ENCODE measurements at places on chromosomes 13 and 19.

DNA sequence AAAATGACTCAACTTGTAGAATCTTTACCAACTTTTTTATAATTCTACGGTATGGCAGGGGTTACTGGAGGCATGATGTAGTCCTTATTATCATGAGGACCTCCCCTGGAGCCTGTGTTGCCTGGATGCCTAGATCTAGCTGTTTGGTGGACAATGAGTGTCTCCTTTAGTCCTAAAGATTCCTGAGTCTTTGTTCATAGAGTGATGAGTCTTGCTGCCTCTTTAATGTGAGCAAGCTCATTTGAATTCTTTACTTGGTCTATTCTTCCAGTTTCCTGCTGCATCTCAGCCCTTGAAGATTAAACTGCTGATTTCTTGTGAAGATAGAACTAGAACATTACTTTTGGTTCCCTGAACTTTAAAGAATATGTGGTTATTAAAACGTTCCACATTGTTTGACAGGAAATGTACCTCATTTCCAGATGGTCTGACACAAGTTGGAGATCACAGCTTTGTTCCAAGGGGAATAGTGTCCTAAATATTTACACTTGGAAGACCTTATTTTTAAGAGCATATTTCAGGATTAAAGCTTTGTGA, 51.9 kb downstream of the SLAIN1 start:
- DNase-seq: no peak

GRCh38 chr19:39175564-39175963, 21.2 kb upstream of the NCCRP1 start:
- no peak for DNase-seq

DNA sequence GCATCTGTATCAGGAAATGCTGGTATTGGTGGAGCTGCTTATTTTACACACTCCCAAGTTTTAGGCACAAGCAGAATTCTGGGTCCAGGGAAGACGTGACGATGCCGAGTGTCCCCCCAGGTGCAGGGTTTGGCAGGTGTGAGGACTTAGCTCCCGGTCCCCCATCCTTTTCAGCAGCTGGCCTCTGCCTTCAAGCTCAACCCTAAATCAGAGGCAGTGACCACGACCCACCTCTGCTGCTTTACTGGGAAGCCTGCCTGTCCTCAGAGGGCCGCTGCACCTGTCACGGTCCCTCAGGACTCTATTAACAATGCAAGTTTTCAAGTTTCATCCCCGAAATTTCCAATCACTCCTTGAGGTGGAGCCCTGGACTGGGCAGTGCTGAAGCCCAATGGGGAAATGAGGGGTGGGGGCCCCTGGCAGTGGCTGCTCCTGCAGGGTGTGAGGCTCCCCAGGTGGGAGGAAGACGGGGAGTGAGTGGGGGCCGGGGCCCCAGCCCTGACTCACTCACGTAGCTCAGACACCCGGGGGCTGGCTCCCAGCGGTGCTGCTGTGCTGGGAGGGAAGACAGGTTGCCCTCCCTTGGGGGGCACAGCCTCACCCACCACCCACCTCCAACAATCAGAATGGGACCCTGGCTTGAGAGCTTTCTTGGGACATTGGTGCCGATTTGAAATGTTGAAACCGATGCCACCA, 92.6 kb upstream of the MCF2L start:
- DNase-seq: no peak

GRCh38 chr13:56349866-56350265, 790.9 kb upstream of the PRR20A start:
- DNase-seq: no peak

DNA sequence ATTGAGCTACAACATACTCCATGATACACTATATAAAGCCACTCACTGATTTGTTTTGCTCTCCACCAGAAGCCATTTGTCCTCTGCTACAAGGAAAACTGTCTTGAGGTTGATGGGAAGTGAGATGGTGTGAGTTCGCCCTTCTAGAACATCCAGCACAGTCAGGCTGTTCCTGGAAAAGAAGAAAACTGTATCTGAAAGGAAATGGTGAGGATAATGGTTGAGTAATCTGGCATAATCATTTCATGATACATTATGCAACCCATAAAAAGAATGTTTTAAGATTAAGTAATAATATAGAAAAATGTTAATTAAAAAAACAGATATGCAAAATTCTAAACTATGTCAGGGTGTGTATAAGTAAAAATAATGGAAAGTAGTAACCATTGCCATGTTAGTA, 233.9 kb downstream of the RGCC start:
- DNase-seq: no peak
